Vagina (tissue), 2 donors: ENCODE measurements at places on chromosomes 4 and X.

- H3K36me3 ChIP-seq = no peaks in the 10 kb centered on the region
- no peak overlapping the region for H3K27ac ChIP-seq
- no peaks in the 10 kb centered on the region for H3K27me3 ChIP-seq
- no peak overlapping the region for H3K4me3 ChIP-seq
- no peaks in the 10 kb centered on the region for H3K4me1 ChIP-seq
- no peak for DNase-seq
Measured at GRCh38 chr4:111635646-111636045, 509.6 kb upstream of the FAM241A start.

- H3K36me3 ChIP-seq = no peaks in the 10 kb centered on the region
- no peaks in the 10 kb centered on the region for H3K4me1 ChIP-seq
- no peak for DNase-seq
Measured at GRCh38 chr4:46994007-46994405, 625 bp upstream of the GABRA4 start.

DNA sequence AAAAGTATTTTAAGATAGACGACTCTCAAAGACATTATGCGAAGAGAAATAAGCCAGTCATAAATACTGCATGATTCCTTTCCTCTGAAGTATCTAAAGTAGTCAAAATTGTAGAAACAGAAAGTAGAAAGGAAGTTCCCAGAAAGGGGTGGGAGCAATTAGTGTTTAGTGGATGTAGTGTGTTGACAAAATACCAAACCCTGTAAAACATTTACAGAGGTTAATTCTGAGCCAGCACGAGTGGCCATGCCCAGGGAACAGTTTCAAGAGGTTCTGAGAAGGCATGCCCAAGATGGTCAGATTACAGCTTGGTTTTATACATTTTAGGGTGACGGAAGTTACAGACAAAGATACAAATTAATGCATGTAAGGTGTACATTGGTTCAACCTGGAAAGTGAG, 34.4 kb upstream of the SLC25A4 start:
- H3K27ac ChIP-seq = no peak overlapping the region
- H3K27me3 ChIP-seq = no peaks in the 10 kb centered on the region
- H3K4me3 ChIP-seq = no peak overlapping the region

GRCh38 chrX:107484002-107484726, 34.7 kb downstream of the FRMPD3 start:
- H3K4me3 ChIP-seq = no peak overlapping the region
- no peaks in the 10 kb centered on the region for H3K27me3 ChIP-seq
- H3K4me1 ChIP-seq = no peaks in the 10 kb centered on the region
- H3K36me3 ChIP-seq = no peaks in the 10 kb centered on the region
- H3K27ac ChIP-seq = no peak overlapping the region
- no peak for DNase-seq

- no peak overlapping the region for H3K27ac ChIP-seq
- no peaks in the 10 kb centered on the region for H3K27me3 ChIP-seq
- no peaks in the 10 kb centered on the region for H3K4me1 ChIP-seq
- H3K36me3 ChIP-seq = no peaks in the 10 kb centered on the region
- DNase-seq = no peak
Measured at GRCh38 chrX:47061238-47061919, 16.9 kb upstream of the RGN start.

DNA sequence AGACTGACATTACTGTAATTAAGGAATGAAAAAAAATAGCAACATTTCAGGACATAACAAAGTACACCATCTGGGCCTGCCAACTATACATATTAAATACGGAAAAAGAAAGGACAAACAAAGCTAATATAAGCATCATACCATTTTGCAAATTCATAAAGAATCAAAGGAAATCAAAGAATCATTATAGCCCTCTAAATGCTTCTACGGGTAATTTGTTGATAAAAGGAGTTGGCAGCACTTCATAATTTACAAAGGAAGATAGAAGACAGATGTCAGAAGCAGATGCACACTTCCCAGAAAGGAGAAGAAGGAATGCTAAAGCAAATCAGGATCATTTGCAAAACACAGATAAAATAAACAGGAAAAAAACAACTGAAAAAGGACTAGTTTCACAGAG, 1757.3 kb downstream of the PCDH7 start:
- H3K4me3 ChIP-seq = no peak overlapping the region
- H3K36me3 ChIP-seq = no peaks in the 10 kb centered on the region
- no peak for DNase-seq
- H3K4me1 ChIP-seq = no peaks in the 10 kb centered on the region
- H3K27ac ChIP-seq = no peak overlapping the region

GRCh38 chr4:5921101-5921980, 28.5 kb upstream of the CRMP1 start:
- H3K4me3 ChIP-seq = no peak overlapping the region
- no peaks in the 10 kb centered on the region for H3K4me1 ChIP-seq
- DNase-seq = no peak
- no peak overlapping the region for H3K27ac ChIP-seq
- H3K36me3 ChIP-seq = no peaks in the 10 kb centered on the region
- H3K27me3 ChIP-seq = no peaks in the 10 kb centered on the region

- DNase-seq = no peak
- no peak overlapping the region for H3K4me3 ChIP-seq
- H3K36me3 ChIP-seq = no peaks in the 10 kb centered on the region
- no peak overlapping the region for H3K27ac ChIP-seq
Measured at GRCh38 chrX:24232796-24233195, 81.1 kb downstream of the SUPT20HL2 start.
